Neuronal stem cell (in vitro differentiated cells): ENCODE measurements at places on chromosomes 16 and 17.

DNA sequence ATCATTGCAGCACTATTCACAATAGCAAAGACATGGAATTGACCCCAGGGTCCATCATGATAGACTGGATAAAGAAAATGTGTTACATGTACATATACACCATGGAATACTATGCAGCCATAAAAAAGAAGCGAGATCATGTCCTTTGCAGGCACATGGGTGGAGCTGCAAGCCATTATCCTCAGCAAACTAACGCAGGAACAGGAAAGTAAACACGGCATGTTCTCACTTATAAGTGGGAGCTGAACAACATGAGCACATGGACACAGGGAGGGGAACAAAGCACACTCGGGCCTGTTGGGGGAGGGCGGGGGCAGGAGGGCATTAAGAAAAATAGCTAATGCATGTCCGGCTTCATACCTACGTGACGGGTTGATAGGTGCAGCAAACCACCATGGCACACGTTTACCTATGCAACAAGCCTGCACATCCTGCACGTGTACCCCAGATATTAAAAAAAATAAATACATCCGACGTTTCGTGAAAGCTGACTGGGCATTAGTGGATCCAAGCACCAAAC, 28.9 kb downstream of the ZNF778 start:
- DNase-seq = no peak

DNA sequence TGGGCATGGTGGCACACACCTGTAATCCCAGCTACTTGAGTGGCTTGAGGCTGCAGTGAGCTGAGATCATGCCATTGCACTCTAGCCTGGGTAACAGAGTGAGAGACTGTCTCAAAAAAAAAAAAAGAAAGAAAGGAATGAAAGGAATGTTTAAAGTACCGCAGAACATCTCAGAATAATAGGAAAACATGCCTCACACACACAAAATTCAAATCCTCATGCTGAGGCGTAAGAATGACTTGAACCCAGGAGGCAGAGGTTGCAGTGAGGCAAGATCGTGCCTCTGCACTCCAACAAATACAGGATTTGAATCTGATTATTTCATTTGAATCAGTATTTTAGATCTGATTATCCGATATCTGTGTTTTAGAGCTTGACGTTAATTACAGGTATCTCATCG, 21.3 kb upstream of the GAA start:
- no peak for DNase-seq

DNA sequence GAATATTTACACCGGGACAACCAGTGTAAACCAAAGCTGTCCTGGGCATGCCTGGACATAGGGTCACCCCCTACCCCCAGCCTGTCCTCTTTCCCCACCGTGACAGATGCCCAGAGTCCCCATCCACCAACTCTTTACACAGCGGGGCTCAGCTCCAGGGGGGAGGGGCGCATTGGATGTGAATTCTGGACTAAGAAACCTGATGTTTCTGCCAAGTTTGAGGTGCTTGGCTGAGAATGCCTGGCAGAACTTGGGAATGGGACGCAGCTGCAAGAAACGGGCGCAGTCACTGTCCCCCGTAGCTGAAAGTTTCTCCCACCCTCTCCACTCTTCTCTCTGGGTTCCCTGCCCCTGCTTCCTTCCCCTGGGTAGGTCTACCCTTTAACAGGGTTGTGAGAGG, 68.0 kb upstream of the CDC42EP4 start:
- DNase-seq = no peak

- DNase-seq = no peak
These were observed 9.4 kb downstream of the MPO start for GRCh38 chr17:58271216-58271931.

- no peak for DNase-seq
These were observed 3.1 kb upstream of the SETD6 start for GRCh38 chr16:58511933-58512815.

- DNase-seq = no peak
These were observed 249.6 kb downstream of the ENGASE start for GRCh38 chr17:79324194-79324593.

- DNase-seq = no peak
These were observed 805 bp upstream of the TANC2 start for GRCh38 chr17:62965174-62965685.
